ENCODE measurements at places on chromosomes 1 and 21. TPM values are rescaled to one million over a fixed set of nuclear protein-coding genes. Genes with fewer than 3 reads are reported as not detected.
A peak's percentile ranks its signal among the peaks of the same experiment; 100 is the strongest.

- no peak for DNase-seq
These were observed 17.8 kb downstream of the KIF2C start for GRCh38 chr1:44757420-44757819.

- no peak for DNase-seq
These were observed 9.1 kb upstream of the ATP5PO start for GRCh38 chr21:33924766-33925100.

DNA sequence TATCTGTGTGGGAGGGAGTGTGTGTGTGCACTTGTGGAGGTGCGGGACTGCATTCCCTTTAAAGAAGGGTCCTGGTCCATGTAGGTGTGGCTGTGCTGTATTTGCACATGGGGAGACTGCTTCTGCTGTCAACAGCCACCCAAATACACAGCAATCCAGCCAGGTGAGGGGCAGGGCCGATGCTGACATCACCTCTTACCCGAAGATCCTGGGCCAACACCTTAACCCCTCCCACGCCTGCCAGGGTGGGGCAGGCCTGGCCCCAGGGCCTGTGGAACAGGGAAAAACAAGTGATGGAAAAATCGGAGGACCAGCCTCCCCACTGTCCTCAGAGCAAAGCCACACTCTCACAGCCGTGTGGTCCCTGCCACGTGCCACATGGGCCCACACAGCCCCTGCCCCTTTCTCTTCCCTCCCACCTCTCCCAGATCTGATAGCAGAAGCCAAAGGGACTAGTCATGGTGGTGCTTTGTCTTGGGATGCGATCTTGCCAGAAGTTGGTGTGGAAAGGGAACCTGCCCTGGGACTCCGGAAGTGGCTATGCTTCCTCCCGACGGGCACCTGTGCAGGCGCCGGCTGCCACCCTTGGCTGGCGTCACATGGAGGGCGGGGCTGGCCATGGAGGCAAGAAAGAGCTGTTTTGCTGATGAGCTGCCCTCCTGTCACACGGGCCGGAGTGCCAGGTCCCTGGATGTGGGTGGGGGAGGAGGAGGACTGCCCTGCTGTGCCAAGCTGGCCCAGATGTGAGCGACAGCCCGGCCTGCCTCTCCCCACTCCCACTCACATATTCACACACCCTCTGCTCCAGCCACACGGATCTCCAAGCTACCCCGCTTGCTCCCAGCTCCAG, 7.8 kb upstream of the CASZ1 start:
- DNase-seq: no peak

GRCh38 chr1:1900883-1901640, 10.2 kb upstream of the GNB1 start:
- DNase-seq: peak; percentile 47

GRCh38 chr21:45655124-45655523, 11.6 kb downstream of the PCBP3 start:
- DNase-seq: no peak

- DNase-seq: no peak
These were observed 258.9 kb upstream of the PROX1 start for GRCh38 chr1:213728593-213729536.

- DNase-seq: no peak
These were observed 156.0 kb upstream of the TIAM1 start for GRCh38 chr21:31500071-31500470.

GRCh38 chr1:27973771-27974416, 14.1 kb downstream of the XKR8 start:
- DNase-seq: no peak

- DNase-seq: no peak
These were observed 113.8 kb upstream of the MAGI3 start for GRCh38 chr1:113276507-113276906.

GRCh38 chr21:44304877-44305293, 5.0 kb downstream of the PFKL start:
- peak; percentile 59 for DNase-seq

DNA sequence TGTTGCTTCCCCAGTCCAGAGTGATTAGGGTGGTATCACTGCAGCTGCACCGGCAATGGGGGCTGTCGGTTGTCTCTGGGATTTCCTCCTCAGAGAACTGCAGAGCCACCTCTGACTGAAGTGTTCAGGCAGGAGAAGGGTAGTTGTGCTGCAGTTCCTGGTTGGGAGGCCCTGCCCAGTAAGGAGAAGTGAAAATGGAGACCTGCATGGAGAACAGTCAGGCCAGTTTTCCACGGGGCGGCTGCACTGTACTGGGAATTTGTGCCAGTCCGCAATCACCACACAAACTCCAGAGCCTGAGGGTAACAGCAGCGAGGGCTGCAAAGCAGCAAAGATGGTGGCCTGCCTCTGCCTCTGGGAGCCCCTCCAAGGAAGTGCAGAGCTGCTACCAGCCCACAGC, 58.1 kb upstream of the CCDC190 start:
- no peak for DNase-seq

DNA sequence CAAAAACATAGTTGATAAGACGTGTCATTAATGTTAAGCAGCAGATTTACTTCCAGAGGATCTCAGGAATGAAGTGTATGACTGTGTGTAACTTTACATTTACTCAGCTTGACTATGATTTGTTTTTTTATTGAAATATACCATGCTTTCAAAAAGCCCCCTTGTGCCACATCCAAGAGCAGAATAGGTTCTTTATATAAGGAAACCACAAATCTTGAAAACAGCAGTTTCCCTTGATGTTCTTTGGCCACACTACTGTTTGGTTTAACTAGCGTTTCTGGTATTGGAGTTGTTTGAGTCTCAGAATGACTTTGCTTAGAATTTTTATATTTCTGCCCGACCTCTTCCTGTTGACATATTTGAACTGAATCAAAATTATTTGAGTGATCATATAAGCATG, 25.0 kb downstream of the LRRC8C start:
- DNase-seq: no peak

DNA sequence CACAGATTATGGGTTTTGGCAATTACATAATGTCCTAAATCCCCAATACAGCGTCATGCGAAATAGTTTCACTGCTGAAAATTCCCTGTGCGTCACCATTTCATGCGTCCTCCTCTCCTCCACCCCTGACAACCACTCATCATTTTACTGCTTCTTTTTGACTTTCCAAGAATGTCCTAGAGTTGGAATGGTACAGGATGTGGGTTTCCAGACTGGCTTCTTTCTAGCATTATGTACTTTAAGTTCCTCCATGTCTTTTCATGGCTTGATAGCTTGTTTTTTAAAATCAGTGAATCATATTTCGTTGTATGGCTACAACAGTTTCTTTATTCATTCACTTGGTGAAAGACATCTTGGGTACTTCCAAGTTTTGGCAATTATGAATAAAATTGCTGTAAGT, 7.4 kb downstream of the NBPF3 start:
- DNase-seq: no peak

- DNase-seq: no peak
These were observed 31.3 kb upstream of the SLC30A10 start for GRCh38 chr1:219959540-219960203.

- DNase-seq: no peak
These were observed 40.7 kb upstream of the SLC5A9 start for GRCh38 chr1:48181669-48182367.

DNA sequence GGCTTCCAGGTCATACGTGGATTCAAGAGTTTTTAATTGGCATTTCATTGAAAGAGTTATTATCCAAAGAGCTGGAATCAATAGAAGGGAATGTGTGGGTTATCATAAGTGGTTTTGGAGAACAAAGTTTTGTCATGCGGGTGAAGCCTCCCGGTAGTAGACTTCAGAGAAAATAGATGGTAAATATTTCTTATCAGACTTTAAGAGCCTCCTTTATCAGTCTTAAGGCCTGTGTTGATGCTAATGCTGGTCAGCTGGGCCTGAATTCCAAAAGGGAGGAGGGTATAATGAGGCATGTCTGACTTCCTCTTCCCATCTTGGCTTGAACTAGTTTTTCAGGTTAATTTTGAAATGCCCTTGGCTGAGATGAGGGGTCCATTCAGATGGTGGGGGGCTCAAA, 89.7 kb downstream of the ITSN1 start:
- DNase-seq: no peak

- no peak for DNase-seq
These were observed 8.6 kb downstream of the ZBTB37 start for GRCh38 chr1:173876732-173877131.

The ANKRD45 gene
- 0.44 TPM for total RNA-seq

The GPR37L1 gene
- 0.11 TPM for total RNA-seq

The MCOLN2 gene
- 1.3 TPM for total RNA-seq

The TMPRSS15 gene
- total RNA-seq: not detected

The PTPRC gene
- not detected for total RNA-seq

The DNASE2B gene
- total RNA-seq: not detected

The NTRK1 gene
- 0.24 TPM for total RNA-seq

The HNRNPR gene
- 197 TPM for total RNA-seq

The USP25 gene
- total RNA-seq: 36.3 TPM

Measured in H9 (cell line).